ENCODE measurements at places on chromosomes 13 and 19.

GRCh38 chr19:55077106-55077505 lies 1.4 kb downstream of the EPS8L1 start:
- no peak for DNase-seq

GRCh38 chr19:54674021-54674617 lies 11.3 kb downstream of the LILRB4 start:
- DNase-seq = no peak

GRCh38 chr19:55546822-55547614 lies 1.7 kb upstream of the SBK3 start:
- peak; percentile 62 for DNase-seq

GRCh38 chr13:104831831-104832230 lies 1703.6 kb downstream of the EFNB2 start:
- DNase-seq = no peak

- DNase-seq = no peak
Measured at GRCh38 chr19:38944981-38945506, 14.3 kb downstream of the MRPS12 start.

- DNase-seq = no peak
Measured at GRCh38 chr19:33781415-33781935, 15.2 kb upstream of the KCTD15 start.

DNA sequence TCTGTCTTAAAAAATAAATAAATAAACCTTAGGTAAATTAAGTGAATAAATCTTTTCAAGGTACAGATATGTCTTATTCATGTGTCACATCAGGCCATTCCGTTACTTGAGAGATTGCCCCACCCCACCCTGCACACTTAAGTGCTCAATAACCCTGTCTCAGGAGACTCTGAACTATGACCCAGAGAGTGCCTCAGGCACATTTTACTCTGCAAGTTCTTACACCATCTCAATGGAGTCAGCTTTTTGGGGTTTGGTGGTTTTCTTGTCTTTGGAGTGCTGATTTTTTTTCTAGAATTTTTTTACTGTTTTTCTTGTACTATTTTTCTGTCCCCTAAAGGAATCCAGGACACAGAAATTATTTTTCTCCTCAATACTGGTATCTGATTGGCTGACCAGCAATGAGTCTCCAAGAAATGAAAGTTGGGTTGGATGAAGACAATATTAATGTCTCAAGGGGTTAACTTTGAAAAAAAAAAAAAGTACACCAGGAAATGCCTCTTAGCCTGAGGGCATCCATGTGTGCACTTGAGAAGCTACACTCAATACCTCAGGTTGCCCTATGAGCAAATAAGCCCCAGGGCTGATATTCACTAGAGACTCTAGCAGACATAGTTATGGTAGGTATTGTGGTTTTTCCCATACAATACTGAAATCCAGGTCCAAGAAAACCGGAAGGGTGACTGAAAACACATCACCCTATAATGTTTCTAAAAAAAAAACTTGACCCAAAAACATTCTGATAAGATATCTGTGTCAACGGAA lies 114.6 kb upstream of the ZNF91 start:
- DNase-seq = no peak

- DNase-seq = no peak
Measured at GRCh38 chr19:43667126-43667875, 2.7 kb downstream of the PLAUR start.

DNA sequence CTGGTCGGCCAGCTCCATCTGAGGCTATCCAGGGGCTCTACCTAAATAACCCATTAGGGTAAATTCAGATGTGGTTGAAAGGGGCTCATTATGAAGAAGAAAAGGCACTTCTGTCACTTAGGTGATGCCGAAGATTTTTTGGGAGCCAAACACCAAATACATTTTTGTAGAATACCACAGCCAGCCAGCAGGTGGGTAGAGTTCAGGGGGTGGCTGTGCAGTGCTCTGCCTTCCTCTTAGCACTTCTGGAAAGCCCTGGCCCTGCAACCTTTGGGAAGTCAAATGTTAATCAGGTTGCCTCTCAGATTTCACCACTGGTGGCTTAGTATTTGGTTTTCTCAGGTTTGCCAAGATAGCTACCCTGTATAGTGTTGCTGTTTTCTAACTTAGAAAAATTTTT lies 18.5 kb upstream of the GPR18 start:
- no peak for DNase-seq

DNA sequence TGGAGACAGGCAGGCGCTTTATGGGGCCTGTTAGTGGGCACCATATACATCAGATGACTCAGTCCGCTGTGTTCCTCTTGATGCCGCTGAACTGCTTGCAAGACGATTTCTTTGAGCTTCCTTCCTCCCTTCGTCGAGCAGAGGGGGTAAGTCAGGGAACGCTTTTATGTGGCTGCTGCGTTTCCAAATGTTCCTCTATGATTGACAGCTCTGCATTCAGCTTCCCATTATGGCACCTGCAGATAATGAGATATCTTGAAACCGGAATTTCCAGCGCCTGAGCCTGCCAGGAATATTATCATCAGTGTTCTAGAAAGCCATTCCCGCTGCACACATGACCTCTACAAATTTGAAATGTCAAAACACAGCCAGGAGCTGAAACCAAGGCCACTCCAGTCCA lies 257.0 kb downstream of the TSHZ3 start:
- no peak for DNase-seq

- peak; percentile 44 for DNase-seq
Measured at GRCh38 chr19:52993342-52994178, 20.2 kb upstream of the ERVV-1 start.

- DNase-seq = peak; percentile 63
Measured at GRCh38 chr13:48775285-48775684, 121.6 kb downstream of the CYSLTR2 start.

DNA sequence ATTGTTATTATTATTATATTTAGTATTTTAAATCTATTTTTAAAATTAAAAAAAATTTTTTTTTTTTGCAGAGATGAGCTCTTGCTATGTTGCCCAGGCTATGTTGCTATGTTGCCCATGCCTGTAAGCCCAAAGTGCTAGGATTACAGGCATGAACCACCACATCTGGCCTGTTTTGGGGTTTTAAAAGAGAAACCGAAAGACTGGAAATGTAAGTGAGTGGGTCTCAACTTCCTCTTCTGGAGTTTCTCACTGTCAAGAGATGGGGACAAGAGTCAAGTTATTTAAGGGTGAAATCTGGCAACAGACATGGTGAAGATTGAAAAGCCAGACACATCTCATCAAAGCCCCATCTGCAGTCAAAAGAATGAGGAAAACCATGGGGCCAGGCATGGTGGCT lies 4.2 kb upstream of the OR7G3 start:
- no peak for DNase-seq
